A549 (cell line): ENCODE measurements at places on chromosomes 12 and 14.
A peak's percentile ranks its signal among the peaks of the same experiment; 100 is the strongest.

DNA sequence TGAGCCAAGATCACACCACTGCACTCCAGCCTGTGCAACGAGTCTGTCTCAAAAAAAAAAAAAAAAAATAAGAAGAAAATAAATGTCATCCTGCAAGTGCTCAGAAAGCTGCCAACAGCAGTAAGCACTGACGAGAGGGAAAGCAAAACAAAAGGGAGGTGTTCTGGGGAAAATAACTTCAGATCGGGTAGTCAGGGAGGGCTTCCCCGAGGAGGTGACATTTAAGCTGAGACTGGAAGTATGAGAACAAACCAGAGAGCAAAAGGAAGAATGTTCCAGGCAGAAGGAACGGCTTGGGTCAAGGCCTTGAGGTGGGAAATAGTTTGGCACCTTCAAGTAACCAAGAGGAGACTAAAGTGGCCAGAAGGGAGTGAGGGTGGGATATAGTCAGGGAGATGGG is 4.7 kb upstream of the FAM222A start:
- DNase-seq, result no peak

DNA sequence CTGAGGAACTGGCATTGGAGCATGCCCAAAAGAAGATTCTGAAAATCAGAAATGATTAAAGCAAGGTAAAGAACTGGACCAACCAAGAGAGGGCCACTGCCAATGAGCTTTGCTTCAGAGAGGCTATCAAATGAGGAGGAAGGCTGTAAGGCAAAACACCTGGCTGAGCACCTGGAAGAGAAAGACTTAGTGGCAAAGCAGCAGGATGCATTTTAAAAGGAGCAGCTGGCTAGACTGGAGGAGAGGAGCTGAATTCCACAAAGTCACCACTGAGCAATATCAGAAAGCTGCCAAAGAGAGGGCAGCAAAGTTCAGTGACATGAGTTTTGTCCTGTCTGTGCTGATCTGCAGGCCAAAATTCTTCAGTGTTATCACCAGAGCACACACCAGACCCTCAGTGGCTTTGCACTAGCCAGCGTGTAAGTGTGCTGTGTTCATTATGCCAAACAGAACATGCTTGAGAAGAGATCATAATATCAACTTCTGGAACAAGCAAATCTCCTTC is 338.7 kb downstream of the TRHDE start:
- no peak for DNase-seq

DNA sequence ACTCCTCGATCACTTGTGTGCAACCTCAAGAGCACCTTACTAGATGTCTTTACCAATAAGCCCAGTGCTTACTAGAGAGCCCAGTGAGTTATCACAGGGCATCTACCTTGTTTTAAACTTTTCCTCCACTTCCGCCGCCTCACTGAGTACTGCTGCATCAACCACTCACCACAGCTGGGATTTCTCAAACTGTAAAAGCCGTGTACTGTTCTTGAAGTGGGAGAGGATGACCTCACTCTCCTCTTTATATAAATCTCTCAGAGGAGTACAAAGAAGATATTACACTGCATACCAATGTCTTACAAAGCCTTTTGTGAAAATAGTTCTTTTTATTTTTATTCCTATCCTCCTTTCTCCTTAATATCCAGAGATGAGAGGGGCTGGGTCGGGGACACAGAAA is 94.1 kb downstream of the PLCZ1 start:
- no peak for DNase-seq

- no peak for DNase-seq
These were observed 356.2 kb downstream of the NELL2 start for GRCh38 chr12:44519931-44520330.

- DNase-seq, result no peak
These were observed 1.2 kb downstream of the NOS1 start for GRCh38 chr12:117360222-117360550.

DNA sequence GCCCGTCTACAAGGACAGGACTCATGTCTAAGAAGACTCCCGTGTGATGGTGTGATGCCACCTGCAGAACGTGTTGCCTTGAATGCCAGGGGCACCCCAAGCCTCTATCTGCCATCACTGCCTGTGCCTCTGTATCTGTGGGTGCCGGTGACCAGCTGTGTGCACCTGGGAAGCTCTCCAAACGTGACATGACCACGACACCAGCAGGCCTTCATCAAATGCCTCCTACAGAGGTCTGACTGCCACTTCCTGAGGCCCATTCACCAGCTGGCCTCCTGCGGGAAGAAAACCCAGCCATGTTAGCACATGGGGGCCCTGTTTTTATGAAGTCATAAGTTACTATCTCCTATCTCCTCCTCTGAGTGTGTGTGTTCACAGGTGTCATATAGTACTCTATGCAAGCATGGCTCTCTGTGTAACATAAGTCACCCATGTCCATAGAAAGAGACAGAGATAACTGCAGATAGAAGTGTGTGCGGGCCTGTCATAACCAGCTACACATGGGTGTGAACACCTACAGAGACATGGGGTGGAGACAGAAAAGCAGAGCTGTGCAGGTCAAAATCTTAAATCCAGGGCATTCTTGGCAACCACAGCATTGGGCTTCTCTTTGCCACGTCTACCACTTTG is 18.3 kb upstream of the SERPINA4 start:
- no peak for DNase-seq

DNA sequence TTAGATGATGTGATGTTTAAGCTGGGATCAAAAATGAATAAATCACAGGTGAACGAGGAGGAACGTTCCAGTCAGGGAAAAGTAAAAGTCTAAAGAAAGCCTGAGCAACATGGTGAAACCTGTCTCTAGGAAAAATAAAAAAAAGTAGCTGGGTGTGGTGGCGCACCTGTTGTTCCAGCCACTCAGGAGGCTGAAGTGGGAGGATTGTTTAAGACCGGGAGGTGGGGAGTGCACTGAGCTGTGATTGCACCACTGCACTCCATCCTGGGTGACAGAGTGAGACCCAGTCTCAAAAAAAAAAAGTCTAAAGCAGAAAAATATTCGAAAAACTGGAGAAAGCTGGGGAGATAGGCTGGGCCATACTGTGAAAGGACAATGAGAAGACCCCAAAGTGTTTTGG is 39.2 kb upstream of the SOCS2 start:
- no peak for DNase-seq

- no peak for DNase-seq
These were observed 154.5 kb downstream of the ZFP36L1 start for GRCh38 chr14:68638141-68638999.

- DNase-seq, result peak; percentile 41
These were observed 2.2 kb downstream of the OASL start for GRCh38 chr12:121036810-121037326.

GRCh38 chr12:126668961-126669360 is 1598.0 kb upstream of the TMEM132C start:
- no peak for DNase-seq

DNA sequence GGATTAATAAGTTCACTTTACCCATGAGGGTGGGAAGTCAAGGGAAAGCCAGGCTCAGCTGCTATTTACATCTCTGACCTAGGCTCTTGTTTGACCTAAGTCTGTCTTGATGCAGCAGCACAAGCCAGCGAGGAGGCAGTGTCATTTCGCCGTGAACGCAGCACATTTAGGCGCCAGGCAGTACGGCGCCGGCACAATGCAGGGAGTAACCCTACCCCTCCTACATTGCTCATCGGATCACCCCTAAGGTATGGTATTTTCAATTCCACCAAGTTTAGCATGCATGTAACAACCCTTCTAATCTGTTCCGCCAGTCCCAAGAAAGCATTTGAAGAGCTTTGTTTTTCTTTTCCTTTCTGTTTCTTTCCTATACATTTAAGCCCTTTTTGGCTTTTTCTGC is 81.2 kb downstream of the PCNX1 start:
- DNase-seq, result no peak

GRCh38 chr12:58926586-58926985 is 6.3 kb upstream of the LRIG3 start:
- DNase-seq, result no peak

DNA sequence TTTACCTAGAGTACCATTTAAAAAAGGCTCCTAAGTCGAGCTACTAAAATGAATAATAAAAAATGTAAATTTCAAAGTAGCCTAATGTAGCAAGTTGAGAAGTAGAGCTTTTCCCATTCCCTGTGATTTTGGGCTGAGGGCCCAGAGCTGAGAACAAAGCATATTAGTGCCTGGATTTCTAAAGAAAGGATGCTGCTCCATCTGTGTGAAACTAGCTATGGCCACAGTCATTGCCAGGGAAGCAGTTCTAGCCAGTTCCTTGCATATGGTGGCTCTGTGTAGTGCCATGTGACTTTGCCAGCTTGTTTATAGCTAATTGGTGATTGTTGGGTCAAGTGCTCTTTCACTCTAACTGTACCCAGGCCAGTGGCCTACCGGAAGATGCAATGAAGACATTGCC is 20.4 kb upstream of the FBXO33 start:
- no peak for DNase-seq

GRCh38 chr14:45156067-45156466 is 20.3 kb downstream of the FANCM start:
- DNase-seq, result no peak
